Endothelial cell of umbilical vein (primary cell): ENCODE measurements at places on chromosomes 5 and 9. TPM values are rescaled to one million over a fixed set of nuclear protein-coding genes. Genes with fewer than 3 reads are reported as not detected.

Gene GPR151
- not detected in 2 replicates for total RNA-seq

Gene PRUNE2
- total RNA-seq: 8.3 and 21.7 TPM in 2 replicates

Gene SPARC
- total RNA-seq: 3,114 and 3,174 TPM in 2 replicates

Gene NEURL1B
- total RNA-seq: 0.90 and 1.6 TPM in 2 replicates
